ENCODE measurements at places on chromosomes 7 and 10.

DNA sequence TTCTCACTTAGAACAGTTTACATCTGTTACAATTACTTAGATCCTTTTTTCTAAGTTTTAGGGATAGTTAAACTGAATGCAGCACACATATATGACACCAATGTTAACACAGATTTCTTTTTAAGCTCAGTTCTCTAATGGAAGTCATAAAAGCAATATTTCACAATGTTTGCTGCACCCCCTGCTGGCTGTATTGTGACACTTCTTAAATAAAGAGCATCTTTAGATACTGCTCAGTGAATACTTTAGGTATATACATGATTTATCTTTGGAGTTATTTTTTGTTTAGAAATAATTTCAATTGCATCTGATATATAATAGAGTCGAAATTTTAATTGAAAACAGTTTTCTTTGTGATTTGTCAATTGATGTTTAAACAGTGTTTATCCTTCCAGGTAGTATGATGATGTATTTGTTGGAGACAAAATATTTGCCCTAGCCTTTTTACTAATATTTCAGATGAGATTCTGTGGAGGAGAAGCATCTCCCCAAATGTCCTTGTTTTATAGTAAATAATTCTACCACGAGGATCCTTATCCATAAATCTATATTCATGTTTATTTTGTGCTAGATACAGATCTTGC is 174.4 kb downstream of the ST7 start:
- DNase-seq, result peak; percentile 76

GRCh38 chr7:7924303-7924702 is 44.3 kb upstream of the GLCCI1 start:
- DNase-seq, result no peak

DNA sequence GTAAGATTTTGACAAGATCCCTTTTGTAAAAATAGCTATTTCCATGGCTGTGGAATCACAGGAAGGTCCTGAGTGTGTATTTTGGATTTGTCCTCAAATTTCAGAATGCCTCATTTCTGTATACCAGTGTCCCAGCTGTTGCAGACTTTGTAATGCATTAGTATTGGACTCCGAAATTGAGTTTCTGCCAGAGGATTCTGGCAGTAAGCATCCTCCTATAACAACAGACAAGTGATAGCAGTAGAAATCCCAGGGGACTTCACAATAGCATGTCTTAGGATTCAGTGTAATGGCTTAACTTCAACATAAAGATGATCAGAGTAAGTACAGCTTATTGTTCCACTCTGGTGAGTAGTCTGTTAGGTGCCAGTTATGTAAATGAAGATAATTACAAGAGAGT is 104.6 kb downstream of the FOXP2 start:
- DNase-seq, result no peak

- no peak for DNase-seq
These were observed 40.2 kb downstream of the ANK3 start for GRCh38 chr10:60349426-60349825.

DNA sequence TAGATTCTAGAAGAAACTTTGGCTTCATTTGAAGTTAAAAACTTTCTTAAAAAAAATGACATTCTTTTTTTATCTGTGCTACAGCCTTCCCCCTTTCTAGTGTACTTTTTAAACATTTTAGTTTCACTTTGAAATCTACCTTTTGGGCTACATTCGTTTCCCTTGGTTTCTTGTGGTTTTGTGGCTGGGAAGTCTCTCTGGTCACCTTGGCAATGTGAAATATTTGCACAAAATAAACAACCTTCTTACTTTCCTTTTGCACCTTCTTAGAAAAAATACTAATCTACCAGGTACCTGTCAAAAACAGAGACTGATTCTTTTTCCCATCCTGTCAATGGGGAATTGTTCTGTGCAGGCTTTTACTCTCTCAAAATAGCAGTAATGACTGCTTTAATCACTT is 350.2 kb downstream of the GATA3 start:
- DNase-seq, result peak; percentile 55

DNA sequence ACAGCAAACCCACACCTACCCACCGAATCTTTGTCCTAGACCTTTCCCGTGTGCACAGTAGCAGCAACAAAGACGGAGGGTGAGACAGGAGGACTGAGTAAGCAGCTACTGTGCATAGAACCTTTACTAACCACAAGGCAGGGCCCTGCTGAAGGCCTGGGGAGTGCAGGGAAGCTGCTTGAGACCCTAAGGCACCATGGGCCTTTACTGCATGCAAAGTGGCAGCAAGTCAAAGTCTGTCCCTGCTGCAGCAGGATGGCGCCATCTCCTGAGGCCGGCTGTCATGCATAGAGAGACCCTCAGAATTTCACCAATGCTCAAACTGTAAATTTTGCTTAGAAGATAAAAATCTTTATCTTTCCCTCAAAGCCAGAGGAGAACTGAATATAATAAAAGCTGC is 610.5 kb downstream of the ACTR3B start:
- no peak for DNase-seq

DNA sequence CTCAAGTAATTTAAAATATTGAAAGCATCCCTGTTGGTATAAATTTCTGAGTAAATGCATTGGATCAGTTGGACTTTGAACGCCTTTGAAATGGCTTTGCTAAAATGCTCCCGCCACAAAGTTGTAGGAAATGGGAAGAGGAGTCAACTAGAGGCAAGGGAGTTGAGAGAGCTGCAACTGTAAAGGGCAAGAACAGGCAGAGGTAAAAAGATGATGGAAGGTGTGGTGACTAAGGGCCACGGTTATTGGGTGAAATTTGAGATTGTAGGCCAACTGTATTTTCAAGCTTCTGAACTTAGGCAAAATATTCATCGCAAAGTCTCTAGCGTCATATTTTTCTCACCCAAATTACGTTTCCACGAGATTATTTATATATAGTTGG is 595 bp upstream of the SUMF2 start:
- DNase-seq, result no peak

GRCh38 chr10:77692782-77693181 is 55.2 kb upstream of the KCNMA1 start:
- DNase-seq, result peak; percentile 88

GRCh38 chr7:134016223-134016941 is 110.8 kb upstream of the LRGUK start:
- DNase-seq, result peak; percentile 20
